ENCODE measurements at places on chromosomes 5 and 9.

DNA sequence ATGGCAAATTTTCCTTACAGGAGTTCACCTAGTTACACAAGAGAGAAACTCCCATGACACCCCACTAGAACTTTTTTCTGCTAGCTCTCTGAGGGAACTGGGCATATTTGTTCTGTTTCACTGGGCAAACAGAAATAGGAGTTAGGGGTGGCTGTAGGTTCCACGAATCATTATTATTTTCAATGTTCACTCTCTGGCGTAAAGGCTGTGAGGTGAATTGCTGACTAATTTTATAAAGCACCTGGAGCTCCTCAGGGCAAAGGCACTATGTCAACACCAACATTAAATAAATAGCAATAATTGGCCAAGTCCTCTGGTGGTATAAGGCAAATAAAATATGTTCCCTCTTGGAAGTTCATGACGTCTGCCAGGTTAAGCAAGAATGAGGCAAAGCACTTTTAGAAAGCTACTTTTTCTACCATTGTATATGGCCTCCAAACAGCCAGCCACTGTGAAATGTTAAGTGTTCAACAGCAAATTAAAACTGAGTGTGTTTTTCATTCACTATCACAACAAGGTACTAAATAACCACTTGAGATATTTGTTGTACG, 344.6 kb downstream of the PDE4D start:
- no peak for DNase-seq

GRCh38 chr5:123438902-123439301, 15.7 kb upstream of the CEP120 start:
- no peak for DNase-seq

GRCh38 chr5:89260254-89260653, 377.3 kb upstream of the MEF2C start:
- DNase-seq = no peak

DNA sequence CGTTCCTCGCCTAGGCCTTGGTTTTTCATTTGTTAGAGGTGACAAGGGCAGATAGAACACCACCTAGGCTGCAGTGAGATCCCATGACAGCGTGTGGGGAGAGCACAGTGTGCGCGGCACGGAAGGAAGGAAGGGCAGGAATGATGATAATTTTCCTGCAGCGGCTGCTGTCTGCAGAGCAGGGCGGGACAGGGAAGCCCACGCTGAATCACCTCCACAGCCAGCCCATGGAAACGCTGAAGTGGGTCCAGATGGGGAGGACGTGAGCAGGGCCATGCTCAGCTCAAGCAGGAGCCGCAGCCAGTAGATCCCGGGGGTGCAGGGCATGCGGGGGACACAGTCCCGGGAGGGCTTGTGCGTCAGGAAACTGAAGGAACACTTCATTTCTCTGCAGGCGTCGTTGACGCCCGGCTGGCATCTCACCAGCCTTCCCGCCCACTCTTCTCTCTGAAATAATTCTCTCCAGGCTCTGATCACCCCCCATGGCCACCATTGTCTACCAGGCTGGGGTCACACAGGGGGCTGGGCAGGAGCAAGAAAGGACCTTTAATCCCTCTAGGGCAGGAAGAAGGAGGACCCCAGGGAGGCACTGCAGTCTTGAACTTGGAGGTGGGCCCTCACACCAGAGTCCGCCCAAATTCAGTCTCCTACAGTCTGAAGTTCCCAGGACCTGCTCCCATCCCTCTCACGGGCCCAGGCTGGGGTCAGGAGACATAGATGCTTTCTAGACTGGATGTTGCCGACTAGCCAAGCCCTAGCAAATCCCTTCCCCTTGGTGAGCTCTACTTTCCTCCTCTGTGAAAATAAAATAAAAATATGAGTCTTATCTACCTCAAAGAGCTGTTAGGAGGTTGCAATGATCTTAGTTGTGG, 20.9 kb upstream of the SYNPO start:
- no peak for DNase-seq

- no peak for DNase-seq
Observed at GRCh38 chr5:160675988-160676387, 176.0 kb downstream of the ATP10B start.

DNA sequence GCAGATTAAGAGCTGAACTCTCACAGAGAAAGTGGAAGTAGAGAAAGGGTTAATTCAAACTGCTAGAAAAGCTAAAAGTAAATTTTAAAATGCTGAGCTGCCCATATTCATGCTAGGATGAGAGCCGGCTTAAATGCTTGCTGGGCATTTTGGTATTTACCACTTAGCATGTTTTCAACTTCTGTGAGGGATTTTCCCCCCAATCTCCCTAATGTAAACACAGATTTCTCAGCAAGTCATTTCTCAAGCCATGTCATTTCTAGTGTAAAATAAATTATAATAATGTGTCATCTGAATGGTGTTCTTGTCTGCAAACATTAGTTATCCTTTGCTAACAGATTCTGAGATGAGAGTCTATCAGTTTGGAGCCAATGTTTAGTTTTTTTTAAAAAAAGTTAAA, 22.3 kb downstream of the RPS23 start:
- no peak for DNase-seq

GRCh38 chr9:89631384-89631783, 26.6 kb downstream of the GADD45G start:
- peak; percentile 22 for DNase-seq

Data from substantia nigra (tissue), 51 donors.